ENCODE measurements at places on chromosomes 2 and 18. TPM values are rescaled to one million over a fixed set of nuclear protein-coding genes. Genes with fewer than 3 reads are reported as not detected.

Gene OR6B2
- not detected for total RNA-seq

Gene CXCR1
- total RNA-seq = not detected

Gene TUBA3E
- not detected for total RNA-seq

Gene CAD
- total RNA-seq = 57.8 TPM

Gene HOXD13
- total RNA-seq = 11.0 TPM

Gene TCF23
- not detected for total RNA-seq

Gene GPR35
- total RNA-seq = 0.30 TPM

Gene HRH4
- total RNA-seq = not detected

Gene CABLES1
- total RNA-seq = 21.9 TPM

Gene EFEMP1
- 0.06 TPM for total RNA-seq

Gene SULT1C4
- total RNA-seq = 1.6 TPM

Gene ALPI
- total RNA-seq = not detected

Gene MAP3K19
- total RNA-seq = not detected

Gene SP5
- 0.10 TPM for total RNA-seq

Gene SCYGR6
- not detected for total RNA-seq

Gene SERPINB3
- not detected for total RNA-seq

Gene SOS1
- total RNA-seq = 49.5 TPM

Gene SPC25
- total RNA-seq = 55.2 TPM
